Erythroblast (primary cell): ENCODE measurements at places on chromosomes 12 and 14.
A peak's percentile ranks its signal among the peaks of the same experiment; 100 is the strongest.

- DNase-seq: no peak
Observed at GRCh38 chr12:52235822-52236361, 2.8 kb downstream of the KRT7 start.

DNA sequence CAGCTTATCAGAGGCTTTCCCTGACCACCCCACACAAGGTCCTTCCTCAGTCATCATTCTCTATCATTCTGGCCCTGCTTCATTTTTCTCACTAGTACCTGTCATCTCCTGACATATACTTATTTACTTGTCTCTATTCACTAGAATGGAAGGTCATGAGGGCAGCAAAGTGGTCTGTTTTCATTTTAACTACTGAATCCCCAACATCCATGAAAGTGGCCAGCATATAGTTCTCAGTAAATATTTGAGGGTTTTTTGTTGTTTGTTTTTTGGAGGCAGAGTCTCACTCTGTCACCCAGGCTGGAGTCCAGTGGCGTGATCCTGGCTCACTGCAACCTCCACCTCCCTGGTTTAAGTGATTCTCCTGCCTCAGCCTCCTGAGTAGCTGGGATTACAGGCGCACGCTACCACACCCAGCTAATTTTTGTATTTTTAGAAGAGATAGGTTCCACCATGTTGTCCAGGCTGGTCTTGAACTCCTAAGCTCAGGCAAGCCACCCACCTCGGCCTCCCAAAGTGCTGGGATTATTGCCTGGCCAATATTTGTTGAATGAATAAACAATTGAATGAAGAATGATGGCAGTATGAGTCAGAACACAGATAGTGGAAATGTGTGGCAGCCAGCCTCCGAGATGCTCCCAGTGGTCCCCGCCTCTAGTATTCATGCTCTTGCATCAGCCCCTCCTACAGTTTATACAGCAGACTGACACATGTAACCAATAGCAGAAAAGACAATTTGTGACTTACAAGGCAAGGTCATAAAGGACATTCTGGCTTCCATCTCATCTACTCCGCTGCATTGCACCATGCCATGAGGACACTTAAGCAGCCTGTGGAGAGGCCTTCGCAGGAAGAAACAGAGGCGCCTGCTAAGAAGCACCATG lies 7.0 kb upstream of the ANO6 start:
- DNase-seq: no peak

GRCh38 chr12:122862872-122863701 lies 27.8 kb downstream of the HIP1R start:
- no peak for DNase-seq

- DNase-seq: no peak
Observed at GRCh38 chr12:33450480-33450879, 10.9 kb upstream of the SYT10 start.

DNA sequence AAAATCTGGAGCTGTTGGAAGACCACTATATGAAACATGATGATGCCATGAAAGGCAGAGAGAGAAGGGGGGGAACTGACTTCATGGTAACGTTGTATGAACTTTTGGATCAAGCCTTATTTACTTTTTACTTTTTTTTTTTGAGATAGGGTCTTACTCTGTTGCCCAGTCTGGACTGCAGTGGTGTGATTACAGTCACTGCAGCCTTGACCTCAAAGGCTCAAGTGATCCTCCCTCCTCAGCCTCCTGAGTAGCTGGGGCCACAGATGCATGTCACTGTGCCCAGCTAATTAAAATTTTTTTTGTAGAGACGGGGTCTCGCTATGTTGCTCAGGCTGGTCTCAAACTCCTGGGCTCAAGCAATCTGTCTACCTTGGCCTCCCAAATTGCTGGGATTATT lies 31.3 kb upstream of the CTDSP2 start:
- no peak for DNase-seq

- DNase-seq: no peak
Observed at GRCh38 chr14:93785423-93785822, 2.9 kb downstream of the PRIMA1 start.

- no peak for DNase-seq
Observed at GRCh38 chr14:30159374-30159773, 231.7 kb upstream of the PRKD1 start.

- no peak for DNase-seq
Observed at GRCh38 chr12:14612898-14613445, 45.3 kb upstream of the PLBD1 start.

DNA sequence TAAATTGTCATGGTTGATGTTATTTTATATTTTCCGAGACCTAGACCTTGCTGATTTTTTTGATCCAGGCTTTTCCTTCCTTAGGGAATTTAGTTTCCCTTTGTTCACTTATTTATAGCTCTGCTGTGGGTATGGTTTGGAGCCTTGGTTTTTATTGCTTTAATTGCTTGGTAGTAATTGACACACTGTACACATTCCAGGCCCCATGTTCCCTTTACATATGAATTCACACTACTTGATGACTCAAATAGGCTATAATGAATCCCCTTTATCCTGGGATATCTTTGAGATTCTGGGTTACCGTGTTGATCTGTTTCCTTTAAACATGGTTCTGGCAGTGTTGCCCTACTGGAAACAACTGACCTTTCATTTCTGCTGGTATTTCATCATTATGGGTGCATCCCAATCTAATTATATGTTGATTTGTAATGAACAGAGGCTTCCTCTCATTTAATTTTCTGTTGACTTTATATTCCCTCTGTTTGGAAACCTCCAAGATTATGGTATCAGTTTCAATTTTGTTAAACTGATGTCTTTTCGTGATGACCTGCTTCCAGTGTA lies 424.0 kb downstream of the RAD51B start:
- DNase-seq: no peak

GRCh38 chr12:112130441-112130998 lies 5.2 kb downstream of the TRAFD1 start:
- peak; percentile 31 for DNase-seq

- peak; percentile 52 for DNase-seq
Observed at GRCh38 chr12:75781532-75782046, 250.0 kb downstream of the PHLDA1 start.

DNA sequence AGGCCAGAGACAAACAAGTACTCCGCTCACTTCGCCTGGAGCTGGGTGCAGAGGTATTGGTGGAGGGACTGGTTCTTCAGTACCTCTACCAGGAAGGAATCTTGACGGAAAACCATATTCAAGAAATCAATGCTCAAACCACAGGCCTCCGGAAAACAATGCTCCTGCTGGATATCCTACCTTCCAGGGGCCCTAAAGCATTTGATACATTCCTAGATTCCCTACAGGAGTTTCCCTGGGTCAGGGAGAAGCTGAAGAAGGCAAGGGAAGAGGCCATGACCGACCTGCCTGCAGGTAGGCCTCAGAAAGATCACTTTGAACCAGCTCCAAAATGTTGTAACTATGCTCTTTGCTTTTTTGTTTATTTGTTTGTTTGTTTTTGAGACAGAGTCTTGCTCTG lies 1.6 kb downstream of the CRADD start:
- DNase-seq: no peak

- no peak for DNase-seq
Observed at GRCh38 chr12:619346-619745, 43.9 kb downstream of the NINJ2 start.

- peak; percentile 36 for DNase-seq
Observed at GRCh38 chr12:124548854-124549378, 18.5 kb downstream of the NCOR2 start.

- no peak for DNase-seq
Observed at GRCh38 chr12:89260841-89261637, 91.3 kb downstream of the DUSP6 start.
